Substantia nigra (tissue), 51 donors: ENCODE measurements at places on chromosomes 11 and 22.

- no peak for DNase-seq
Observed at GRCh38 chr11:122007601-122008071, 108.4 kb downstream of the BLID start.

- DNase-seq: no peak
Observed at GRCh38 chr11:48008951-48009270, 28.6 kb downstream of the PTPRJ start.

- DNase-seq: peak; percentile 18
Observed at GRCh38 chr11:45852018-45852711, 4.9 kb downstream of the CRY2 start.

- DNase-seq: no peak
Observed at GRCh38 chr11:95586155-95586554, 203.4 kb downstream of the FAM76B start.

DNA sequence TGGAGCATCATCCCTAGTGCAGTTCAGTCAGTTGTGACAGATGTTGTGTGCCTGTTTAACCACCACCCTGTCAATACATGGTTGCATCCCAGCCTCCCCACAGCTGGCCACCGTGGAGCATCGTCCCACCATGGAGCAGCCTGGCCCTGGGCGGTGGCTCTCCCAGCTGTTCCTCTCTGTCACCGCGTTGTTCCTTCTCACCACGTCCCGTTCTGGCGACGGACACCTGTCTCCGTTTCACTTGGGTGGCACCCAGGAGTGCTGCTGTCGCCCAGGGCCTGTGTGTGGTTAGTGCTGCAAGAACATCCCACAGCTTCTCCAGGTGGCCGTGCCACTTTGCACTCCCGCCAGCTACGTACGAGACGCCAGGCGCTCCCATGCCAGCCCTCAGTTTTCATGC is 26.5 kb downstream of the MUC6 start:
- no peak for DNase-seq
